ENCODE measurements at places on chromosomes 7 and 10. TPM values are rescaled to one million over a fixed set of nuclear protein-coding genes. Genes with fewer than 3 reads are reported as not detected.
A peak's percentile ranks its signal among the peaks of the same experiment; 100 is the strongest.

The AHR gene
- total RNA-seq = 30.7 TPM

DNA sequence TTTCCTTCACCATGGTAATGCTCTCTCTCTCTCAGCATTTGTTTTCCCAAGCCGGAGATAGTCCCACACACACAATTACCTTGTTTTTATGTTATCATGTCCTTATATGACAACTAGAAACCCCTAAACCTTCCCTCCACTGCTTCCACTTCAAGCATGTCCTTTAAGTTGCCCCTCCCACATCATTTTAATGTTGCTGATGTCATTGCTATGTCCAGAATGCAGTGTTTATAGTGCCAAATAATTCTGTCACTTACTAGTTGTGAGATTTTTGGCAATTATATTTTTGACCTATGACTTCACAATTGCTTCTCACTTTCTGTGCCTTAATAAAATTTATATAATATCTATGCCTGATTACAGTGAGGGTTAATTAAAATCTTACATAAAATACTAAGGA is 645.9 kb downstream of the XPNPEP1 start:
- H3K27me3 ChIP-seq = no peaks in the 10 kb centered on the region
- no peaks in the 10 kb centered on the region for H3K4me1 ChIP-seq
- H3K36me3 ChIP-seq = no peaks in the 10 kb centered on the region
- H3K27ac ChIP-seq = no peak overlapping the region
- no peak for DNase-seq

- no peak overlapping the region for H3K4me3 ChIP-seq
- no peak overlapping the region for H3K27ac ChIP-seq
- no peaks in the 10 kb centered on the region for H3K27me3 ChIP-seq
These were observed 35.5 kb upstream of the OIT3 start for GRCh38 chr10:72858067-72858466.

DNA sequence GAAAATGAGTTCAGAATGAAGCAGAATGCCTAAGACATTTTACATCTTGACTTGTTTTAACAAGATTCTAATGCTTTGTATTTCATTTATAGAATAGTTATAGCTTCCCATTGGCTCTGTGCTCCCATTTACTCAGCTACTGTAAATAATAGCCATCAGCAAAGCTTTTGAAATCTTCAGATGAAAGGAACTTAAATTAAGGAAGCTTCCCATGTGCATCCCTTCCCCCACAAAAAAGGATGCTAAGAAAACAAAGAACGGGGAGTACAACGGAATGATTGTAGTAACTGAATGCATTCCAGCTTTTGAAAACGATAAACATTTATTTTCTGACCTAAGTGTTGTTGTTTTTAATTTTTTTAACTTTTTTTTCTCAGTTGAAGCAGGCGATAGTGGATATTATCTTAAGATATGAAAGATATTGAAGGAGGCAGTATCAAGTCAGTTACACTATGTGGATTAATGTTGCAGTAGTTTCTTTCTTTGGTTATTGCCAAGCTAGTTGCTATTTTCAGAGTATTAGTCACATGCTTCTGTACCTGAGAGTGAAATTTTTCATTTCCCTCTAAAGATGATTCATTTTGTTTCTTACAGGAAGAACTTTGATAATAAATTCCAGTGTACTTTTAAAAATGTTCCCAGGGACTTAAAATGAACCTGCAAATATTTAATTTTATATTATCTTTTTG is 129.2 kb downstream of the KCND2 start:
- no peaks in the 10 kb centered on the region for H3K4me1 ChIP-seq
- H3K36me3 ChIP-seq = no peaks in the 10 kb centered on the region
- no peak overlapping the region for H3K4me3 ChIP-seq
- H3K27me3 ChIP-seq = no peaks in the 10 kb centered on the region

DNA sequence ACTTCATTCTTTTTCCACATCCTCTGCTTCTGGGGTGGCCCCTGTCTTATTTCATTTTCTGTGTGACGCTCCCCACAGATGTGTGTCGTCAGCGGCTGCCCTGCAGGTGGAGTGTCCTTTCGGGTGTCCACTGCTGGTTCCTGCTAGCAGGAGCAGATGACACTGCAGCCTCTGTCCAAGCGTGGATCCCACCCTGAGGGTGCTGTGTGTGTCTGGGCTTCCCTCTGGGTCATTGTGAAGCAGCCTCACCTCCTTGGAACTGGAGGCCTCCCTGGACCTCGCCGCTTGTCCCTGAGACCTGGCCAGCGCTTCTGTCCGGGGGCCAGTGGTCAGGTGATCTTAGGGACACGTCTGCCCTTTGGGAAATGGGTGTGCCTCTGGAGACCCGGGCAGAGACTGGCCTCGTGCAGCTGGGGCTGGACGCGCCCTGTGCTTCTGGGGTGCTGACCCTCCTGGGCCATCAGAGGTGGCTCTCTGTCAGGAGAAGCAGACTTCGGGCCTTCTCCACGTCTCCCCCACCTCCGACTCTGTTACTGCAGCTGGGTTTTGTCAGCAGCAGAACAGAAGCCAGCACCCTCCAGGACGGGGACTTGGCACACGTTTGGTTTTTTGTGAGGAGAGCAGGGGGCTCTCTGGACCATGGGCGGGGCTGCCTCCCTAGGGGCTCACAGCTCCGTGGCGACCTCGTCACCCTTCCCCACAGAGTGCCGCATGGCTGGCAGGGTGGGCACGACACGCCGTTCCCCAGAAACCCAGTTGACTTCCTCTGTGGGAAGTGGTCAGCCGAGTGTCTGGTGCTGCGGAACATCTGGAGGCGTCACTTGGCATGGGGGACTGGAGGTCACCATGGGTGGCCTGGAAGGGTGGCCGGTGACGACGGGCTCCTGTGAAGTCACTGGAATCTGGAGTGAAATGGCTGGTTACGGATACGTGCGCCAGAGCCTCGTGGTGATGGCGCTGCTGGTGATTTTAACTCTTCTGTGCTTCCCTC is 48.4 kb downstream of the INPP5A start:
- H3K27ac ChIP-seq = no peak overlapping the region
- no peak for DNase-seq
- H3K36me3 ChIP-seq = peaks cover 7% of the 10 kb centered on the region

- H3K27ac ChIP-seq = no peak overlapping the region
- no peaks in the 10 kb centered on the region for H3K36me3 ChIP-seq
- H3K4me1 ChIP-seq = no peaks in the 10 kb centered on the region
- H3K4me3 ChIP-seq = no peak overlapping the region
These were observed 213.0 kb upstream of the SMIM30 start for GRCh38 chr7:113331155-113331898.

GRCh38 chr10:105969884-105970377 is 1194.6 kb downstream of the SORCS1 start:
- no peaks in the 10 kb centered on the region for H3K4me1 ChIP-seq
- no peaks in the 10 kb centered on the region for H3K36me3 ChIP-seq
- H3K27me3 ChIP-seq = no peaks in the 10 kb centered on the region
- no peak overlapping the region for H3K4me3 ChIP-seq

GRCh38 chr7:73879977-73880681 is 19.2 kb downstream of the TMEM270 start:
- no peak for DNase-seq
- H3K4me1 ChIP-seq = no peaks in the 10 kb centered on the region
- no peaks in the 10 kb centered on the region for H3K27me3 ChIP-seq
- H3K27ac ChIP-seq = no peak overlapping the region
- no peak overlapping the region for H3K4me3 ChIP-seq

The CCSER2 gene
- total RNA-seq = 45.6 TPM

DNA sequence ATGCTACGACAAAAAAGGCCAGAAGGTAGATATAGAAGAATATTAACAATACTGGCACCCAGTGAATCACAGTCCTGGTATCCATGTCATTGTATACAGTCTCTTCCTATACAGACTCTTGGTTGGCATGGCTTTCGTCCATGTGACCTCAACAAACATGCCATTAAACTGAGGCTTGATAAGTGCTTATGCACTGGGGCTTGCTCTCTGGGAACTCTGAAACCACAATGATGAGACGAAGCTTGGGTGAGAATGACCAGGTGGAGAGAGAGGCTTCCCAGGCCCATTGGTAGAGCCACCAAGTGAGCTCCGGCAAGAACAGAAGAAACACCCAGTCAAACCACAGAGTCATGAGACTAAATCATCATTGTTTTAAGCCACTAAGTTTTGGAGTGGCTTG is 33.2 kb downstream of the PNPLA8 start:
- H3K4me1 ChIP-seq = no peaks in the 10 kb centered on the region
- no peaks in the 10 kb centered on the region for H3K27me3 ChIP-seq
- H3K36me3 ChIP-seq = peaks cover 6% of the 10 kb centered on the region

The CFAP43 gene
- not detected for total RNA-seq

DNA sequence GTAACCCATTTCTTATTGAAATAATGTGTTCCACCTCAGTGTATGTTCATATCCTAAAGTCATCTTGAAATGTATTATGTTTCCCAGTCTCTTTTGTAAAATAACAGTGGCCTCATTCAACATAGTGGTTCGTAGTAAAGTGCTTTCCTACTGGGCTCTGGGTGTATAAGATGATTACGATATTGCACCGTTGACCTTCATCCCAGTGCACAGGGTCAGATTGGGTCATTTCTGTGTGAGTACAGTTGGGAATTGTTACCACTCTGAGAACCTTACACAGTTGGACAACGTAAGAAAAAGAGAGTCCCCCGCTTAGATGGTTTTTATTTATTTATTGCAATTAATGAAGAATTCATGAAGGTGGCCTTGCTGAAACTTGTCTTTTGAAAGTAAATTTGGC is 135.6 kb downstream of the CHN2 start:
- no peak overlapping the region for H3K27ac ChIP-seq
- H3K27me3 ChIP-seq = peaks cover 4% of the 10 kb centered on the region
- no peaks in the 10 kb centered on the region for H3K36me3 ChIP-seq
- H3K4me3 ChIP-seq = no peak overlapping the region
- DNase-seq = no peak
- peaks cover 2% of the 10 kb centered on the region for H3K4me1 ChIP-seq

The PKD2L1 gene
- total RNA-seq = 0.17 TPM

GRCh38 chr10:35872671-35873070 is 230.6 kb upstream of the FZD8 start:
- no peaks in the 10 kb centered on the region for H3K27me3 ChIP-seq
- no peak for DNase-seq
- H3K4me1 ChIP-seq = no peaks in the 10 kb centered on the region
- no peak overlapping the region for H3K4me3 ChIP-seq
- no peaks in the 10 kb centered on the region for H3K36me3 ChIP-seq

The TTYH3 gene
- total RNA-seq = 35.6 TPM

GRCh38 chr7:15680446-15680845 is 6.0 kb downstream of the MEOX2 start:
- no peaks in the 10 kb centered on the region for H3K36me3 ChIP-seq
- no peak overlapping the region for H3K4me3 ChIP-seq
- H3K27me3 ChIP-seq = peaks cover 8% of the 10 kb centered on the region
- DNase-seq = no peak
- H3K27ac ChIP-seq = no peak overlapping the region
- H3K4me1 ChIP-seq = no peaks in the 10 kb centered on the region

DNA sequence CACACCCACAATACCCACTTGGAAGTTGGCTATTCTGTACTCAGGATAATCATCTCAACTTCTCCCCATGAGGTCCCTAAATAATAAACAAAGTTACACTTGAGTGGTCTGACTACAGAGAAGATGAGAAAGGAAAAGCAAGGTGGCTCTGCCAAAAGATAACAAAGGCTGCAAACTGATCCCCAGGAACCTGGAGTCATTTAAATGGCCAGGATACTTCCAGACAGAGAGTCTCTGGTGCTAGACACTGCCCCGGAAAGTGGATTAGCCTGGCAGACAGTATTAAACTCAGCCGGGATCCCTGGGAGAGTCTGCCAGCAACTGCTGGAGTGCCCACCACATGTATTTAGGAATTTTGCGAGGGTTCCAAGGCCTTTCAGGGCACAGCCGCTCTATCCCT is 93.7 kb downstream of the DGKI start:
- no peak for DNase-seq
- no peak overlapping the region for H3K4me3 ChIP-seq
- H3K27ac ChIP-seq = no peak overlapping the region
- H3K27me3 ChIP-seq = no peaks in the 10 kb centered on the region
- no peaks in the 10 kb centered on the region for H3K4me1 ChIP-seq

The CCL24 gene
- total RNA-seq = not detected

DNA sequence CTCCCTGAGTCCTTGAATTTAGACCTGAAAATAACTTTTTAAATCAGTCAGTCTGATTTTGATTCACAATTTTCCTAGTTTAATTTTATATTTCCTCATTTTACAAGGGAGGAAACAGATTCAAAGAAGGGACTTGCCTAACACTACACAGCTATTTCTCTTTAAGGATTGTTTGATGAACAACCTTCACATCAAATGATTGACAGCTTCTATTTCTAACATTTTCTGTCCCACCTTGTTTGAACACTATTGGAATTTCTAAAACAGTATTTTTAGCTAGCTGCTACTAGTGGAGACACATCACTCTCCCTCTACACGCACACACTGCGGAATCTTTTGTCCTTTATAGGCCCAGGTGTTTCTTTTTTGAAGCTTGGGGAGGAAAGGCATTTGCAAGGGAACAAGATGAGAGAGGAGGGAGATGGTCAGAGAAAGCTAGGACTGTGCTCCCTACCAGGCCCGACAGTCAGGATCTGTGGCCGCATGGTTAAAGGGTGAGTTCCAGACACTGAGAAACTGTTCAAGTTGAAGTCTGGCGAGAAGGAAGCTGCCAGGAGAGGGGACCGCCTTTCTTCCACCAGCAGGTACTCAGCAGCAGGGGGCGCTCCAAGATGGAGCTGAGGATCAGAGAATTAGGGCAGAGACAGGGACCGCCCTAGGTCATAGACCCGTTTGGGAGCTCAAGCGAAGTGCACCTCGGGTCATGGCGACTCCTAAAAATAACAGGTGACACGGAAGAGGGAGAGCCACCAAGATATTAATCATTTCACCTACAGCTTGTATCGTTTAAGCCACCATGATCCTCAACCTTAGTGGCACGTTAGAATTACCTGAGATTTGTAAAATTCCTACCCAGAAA is 49.7 kb downstream of the DNAJC12 start:
- H3K4me1 ChIP-seq = peaks cover 42% of the 10 kb centered on the region
- peak; percentile 94 for DNase-seq
- peak overlapping the region; percentile 77 for H3K27ac ChIP-seq
- H3K4me3 ChIP-seq = peak overlapping the region; percentile 41
- H3K36me3 ChIP-seq = no peaks in the 10 kb centered on the region

The DENND2A gene
- not detected for total RNA-seq

The LAMTOR4 gene
- 123 TPM for total RNA-seq

DNA sequence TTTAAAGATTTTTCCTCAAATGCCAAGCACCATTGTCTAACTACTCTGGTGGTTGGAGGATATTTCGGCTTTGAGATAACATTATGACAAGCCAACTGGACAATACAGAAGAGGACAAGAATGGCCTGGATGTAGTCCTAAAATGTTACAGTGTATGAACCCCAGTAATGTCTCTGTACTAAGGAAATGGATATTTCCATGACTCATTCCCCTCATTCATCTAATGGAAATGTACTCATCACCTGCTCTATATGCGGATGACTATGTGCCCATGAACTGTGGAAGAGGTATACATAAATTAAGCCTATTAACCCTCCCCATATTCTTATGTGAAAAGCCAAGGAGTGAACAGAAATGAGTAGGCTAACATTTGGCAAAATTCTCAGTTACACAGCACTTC is 207.9 kb downstream of the CACNA2D1 start:
- no peak overlapping the region for H3K4me3 ChIP-seq
- DNase-seq = no peak
- H3K27ac ChIP-seq = no peak overlapping the region
- no peaks in the 10 kb centered on the region for H3K27me3 ChIP-seq

All from activated CD4-positive, alpha-beta T cell treated with anti-CD3 and anti-CD28 coated beads, Interleukin-2, amount 10 ng/mL, durations not matched to agents 24 days and 14 days (primary cell).